ENCODE measurements at places on chromosomes 7 and 10.

- DNase-seq = no peak
These were observed 125.1 kb upstream of the GPR22 start for GRCh38 chr7:107344799-107345198.

GRCh38 chr7:132643302-132643701, 67.0 kb upstream of the PLXNA4 start:
- DNase-seq = no peak

GRCh38 chr7:56483861-56484550, 367.8 kb upstream of the NUPR2 start:
- no peak for DNase-seq

- no peak for DNase-seq
These were observed 3.9 kb upstream of the POU6F2 start for GRCh38 chr7:38973760-38974159.

- DNase-seq = no peak
These were observed 114.2 kb upstream of the GPR22 start for GRCh38 chr7:107355616-107356015.

- DNase-seq = no peak
These were observed 143.5 kb downstream of the KIAA1217 start for GRCh38 chr10:24352399-24352798.

- no peak for DNase-seq
These were observed 35.2 kb downstream of the EEPD1 start for GRCh38 chr7:36188266-36188665.

DNA sequence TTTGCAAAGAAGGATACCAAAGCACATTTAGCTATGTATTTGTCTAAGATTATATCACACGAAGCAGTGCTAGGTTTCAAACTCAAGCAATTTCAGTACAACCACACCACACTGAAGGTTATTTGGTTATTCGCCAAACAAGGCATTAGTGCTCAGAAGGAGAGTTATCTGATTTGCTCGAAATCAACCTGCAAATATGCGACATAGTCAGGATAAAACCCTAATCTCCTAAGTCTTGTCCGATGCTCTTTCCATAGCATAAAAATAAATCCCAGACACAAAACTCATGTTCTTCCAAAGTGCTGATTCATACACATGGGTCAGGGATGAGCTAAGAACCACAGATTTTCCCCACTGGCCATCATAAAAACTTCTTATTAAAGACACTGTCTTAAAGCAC, 1288.0 kb upstream of the SORCS1 start:
- no peak for DNase-seq

GRCh38 chr10:99548041-99548530, 15.3 kb downstream of the NKX2-3 start:
- DNase-seq = no peak

- DNase-seq = no peak
These were observed 41.6 kb downstream of the PDSS1 start for GRCh38 chr10:26739071-26739631.

- DNase-seq = no peak
These were observed 17.2 kb upstream of the EIF5AL1 start for GRCh38 chr10:79494871-79495705.

- no peak for DNase-seq
These were observed 13.0 kb downstream of the RRP12 start for GRCh38 chr10:97388152-97388551.

- no peak for DNase-seq
These were observed 232.9 kb upstream of the MTPN start for GRCh38 chr7:136210079-136210478.

DNA sequence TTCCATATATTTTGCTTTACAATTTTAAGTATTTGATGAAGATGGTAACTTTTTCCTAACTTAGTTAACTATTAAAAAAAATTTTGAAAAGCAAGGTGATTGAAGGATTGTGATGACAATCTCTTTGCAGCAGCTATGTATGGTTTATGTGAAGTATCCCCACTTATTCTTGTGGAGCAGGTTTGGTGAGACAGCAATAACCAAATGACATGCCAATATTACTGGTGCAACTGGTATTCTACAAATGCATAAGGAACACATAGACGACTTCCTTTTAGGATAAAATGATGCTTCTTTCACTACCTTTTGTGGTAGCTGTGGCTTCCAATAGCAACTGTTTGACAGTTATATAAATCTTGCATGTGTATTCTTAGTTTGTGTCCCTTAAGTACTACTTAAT, 465.3 kb downstream of the PLXDC2 start:
- no peak for DNase-seq

- DNase-seq = no peak
These were observed 285.2 kb upstream of the MKLN1 start for GRCh38 chr7:131042269-131043160.

- DNase-seq = no peak
These were observed 27.9 kb downstream of the CD36 start for GRCh38 chr7:80666376-80666775.

- no peak for DNase-seq
These were observed 100.3 kb upstream of the AGBL3 start for GRCh38 chr7:134885967-134886352.

- DNase-seq = no peak
These were observed 494.6 kb upstream of the KLF6 start for GRCh38 chr10:4279655-4280054.

GRCh38 chr10:47175181-47176123, 124.5 kb upstream of the GDF10 start:
- no peak for DNase-seq

DNA sequence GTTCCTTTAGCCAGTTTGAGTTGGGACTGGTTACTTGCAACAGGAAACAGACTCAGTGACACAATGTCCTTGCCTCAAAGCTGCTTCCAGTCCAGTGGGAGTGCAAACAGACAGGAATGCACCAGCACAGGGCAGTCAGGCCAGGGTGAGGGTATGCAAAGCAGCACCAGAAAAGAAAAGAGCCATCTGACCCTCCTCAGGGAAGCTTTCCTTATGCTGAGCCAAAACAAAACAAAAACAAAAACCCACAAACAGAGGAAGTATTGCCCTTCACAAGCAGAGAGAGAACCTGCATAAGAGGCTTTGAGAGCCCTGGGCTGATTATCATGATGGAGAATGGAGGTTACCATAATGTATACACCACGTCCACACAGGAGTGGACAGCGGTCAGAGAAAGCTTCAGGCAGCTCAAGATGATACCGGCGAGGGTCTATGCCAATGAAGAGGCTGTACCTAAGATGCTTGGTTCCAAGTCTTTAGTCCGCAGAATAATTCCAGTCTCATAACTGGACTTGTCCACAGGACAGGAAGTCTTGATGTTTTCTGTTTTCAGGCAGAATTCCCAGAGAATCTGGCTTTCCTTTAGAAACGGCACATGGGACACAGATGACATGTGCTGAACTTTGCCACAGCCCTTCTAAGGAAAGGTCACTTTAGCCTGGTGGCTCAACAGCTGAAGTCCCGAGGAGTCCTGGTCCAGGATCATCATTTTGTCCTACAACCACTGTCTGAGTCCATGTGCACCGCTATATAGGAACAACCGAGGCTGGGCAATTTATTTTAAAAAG, 263.3 kb downstream of the TNS3 start:
- DNase-seq = no peak

GRCh38 chr10:19071946-19072345, 23.3 kb downstream of the MALRD1 start:
- DNase-seq = no peak

DNA sequence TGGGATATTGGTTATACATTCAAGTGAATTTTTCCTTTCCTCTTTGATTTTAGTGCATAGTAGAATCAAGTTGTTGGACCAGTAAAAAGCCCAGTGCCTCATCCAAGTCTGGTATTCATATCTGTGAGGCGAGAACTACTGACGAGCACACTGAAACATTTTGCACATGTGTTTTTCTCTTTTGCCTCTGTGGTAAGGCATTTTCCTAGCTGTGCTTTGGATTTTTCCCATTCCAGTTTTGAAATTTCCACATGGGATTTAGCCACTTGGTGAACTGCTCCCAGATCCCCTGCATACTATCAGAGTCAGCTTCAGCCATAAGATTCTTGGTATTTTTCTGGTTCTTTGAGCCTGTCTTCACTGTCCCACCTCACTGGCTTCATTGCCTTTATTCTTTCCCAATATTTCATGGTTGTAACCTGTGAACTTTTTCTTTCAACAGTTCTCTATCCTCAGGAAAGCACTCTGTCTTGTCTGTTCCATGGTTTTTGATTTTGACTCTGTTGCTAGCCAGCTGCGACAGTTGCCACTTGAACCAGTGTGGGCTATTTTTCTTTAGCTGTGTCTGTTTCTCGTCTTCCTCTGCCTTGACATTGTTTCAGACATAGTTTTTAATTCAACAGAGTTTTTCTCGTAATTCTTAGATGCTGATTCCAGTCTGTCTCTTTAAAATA, 239.0 kb downstream of the REEP3 start:
- no peak for DNase-seq

- no peak for DNase-seq
These were observed 330.9 kb upstream of the COBL start for GRCh38 chr7:51647486-51647885.

DNA sequence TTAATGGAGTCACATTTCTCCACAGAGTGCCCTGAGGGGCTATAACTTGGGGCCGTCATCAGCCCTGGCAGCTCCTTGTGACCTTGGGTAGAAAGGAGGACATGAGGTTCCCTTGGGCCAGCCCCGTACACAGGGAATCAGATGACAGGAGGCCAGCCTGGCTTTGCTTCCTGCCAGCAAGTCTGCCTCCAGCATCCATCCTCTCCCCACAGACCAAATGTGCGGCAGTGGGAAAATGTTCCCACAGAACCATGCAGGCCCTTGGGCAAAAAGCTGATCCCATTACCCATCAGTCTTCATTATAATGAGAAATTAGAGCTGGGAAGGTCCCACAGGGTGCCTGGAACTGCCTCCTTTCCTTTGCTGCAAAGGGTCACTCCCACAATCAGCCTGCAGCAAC, 908.3 kb downstream of the GRID1 start:
- DNase-seq = no peak

GRCh38 chr10:100600218-100600617, 64.5 kb downstream of the HIF1AN start:
- no peak for DNase-seq

- no peak for DNase-seq
These were observed 62.4 kb downstream of the CTTNBP2 start for GRCh38 chr7:117810642-117811512.

GRCh38 chr7:38178695-38179344, 775 bp downstream of the STARD3NL start:
- no peak for DNase-seq

DNA sequence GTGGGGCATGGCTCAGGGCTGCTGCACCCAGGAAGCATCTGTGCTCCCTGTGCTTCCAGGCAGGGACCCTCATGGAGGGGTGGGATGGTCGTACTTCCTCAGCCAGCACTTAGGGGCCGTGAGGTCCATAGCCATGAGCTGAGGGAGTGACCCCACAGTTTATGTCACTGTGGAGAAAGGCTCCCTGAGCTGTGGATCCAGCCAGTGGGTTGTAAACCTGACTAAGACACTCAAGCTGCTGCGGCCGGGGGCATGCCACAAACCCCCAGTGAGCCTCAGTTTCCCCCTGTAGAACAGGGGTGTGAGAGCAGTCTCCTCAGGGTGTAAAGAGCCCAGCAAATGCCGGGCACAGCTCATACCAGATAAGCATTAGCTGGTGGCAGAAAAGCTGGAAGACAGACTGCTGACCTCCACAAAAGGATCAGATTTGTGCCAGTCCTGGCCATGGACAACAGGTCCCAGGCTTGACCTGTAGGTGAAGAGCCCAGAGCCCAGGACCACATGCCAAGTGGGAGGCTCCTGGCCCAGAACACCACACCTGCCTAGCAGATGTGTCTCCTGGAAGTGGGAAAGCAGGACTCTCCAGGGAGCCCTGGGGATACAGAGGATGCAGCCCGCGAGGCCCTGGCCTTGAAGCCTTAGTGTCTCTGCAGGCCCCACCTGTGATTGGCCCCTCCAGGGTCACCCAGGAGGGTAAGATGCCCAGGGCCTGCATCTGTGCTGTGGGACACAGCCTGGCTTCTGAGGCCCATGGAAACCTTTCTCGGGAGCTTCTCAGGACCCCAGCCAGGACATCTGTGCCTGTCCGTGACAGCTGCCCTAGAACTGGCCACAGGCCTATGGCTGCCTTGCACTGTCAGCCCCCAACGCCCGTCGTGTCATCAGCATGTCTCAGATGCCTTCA, 78.1 kb upstream of the RET start:
- no peak for DNase-seq

GRCh38 chr7:115122388-115122787, 200.5 kb downstream of the MDFIC start:
- no peak for DNase-seq

GRCh38 chr7:30240106-30240800, 44.1 kb upstream of the ZNRF2 start:
- DNase-seq = no peak

DNA sequence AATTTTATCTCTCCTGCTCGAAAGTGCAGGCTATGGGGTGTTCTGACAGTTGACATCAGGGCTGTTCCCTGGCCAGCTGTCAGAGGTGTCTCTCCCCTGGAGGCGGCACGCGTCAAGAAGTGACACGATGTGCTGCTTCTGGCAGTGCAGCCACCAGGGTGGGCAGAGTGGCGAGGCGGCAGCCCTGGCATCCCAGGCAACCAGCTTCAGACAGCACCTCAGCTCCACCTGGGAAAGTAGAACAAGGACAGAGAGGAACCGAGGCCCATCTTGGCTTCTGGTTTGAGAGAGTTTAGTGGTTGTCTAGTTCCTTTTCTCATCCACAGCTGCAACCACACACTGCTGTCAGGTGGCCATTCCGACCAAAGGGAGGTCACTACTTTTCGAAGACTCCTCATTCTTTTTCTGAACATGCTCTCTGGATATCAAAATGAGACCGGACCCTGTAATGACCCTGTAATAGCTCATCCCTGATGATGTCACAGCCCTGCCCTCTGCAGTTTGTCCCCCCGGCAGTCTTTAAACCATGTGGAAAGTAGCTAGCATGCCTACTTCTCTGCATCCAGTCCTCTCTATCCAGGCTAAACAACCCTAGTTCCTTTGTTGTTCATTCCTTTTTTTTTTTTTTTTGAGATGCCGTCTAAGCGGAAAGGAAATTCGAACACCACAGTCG, 381.0 kb upstream of the NRP1 start:
- DNase-seq = no peak

DNA sequence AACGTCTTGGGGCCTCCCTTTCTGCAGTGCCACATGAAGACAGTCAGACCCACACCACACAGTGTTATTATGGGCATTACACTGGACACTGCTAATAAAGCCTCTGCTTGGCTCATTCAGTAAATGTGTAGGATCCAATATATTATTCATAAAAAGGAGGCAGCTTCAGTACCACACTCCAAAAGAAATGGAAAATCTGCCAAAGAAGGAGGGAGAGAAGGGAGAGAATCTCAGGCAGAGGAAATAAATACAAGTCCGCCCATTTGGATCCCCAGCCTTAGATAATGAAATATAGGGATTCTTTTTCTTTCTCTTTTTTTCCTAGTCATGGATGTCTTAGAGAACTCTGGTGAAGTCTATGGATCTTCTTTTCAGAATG, 162.2 kb downstream of the ELMO1 start:
- DNase-seq = no peak
